ENCODE measurements at places on chromosomes 3 and 15. TPM values are rescaled to one million over a fixed set of nuclear protein-coding genes. Genes with fewer than 3 reads are reported as not detected.

The RPSA gene
- 1,936 TPM for total RNA-seq

The LRRN1 gene
- 20.2 TPM for total RNA-seq

The CKMT1B gene
- total RNA-seq, result not detected

The CCDC13 gene
- 0.34 TPM for total RNA-seq

The SLC35G2 gene
- total RNA-seq, result 8.9 TPM

The NECTIN3 gene
- total RNA-seq, result 70.8 TPM

The ARIH2 gene
- total RNA-seq, result 86.5 TPM

The THPO gene
- 0.61 TPM for total RNA-seq

The PLSCR5 gene
- not detected for total RNA-seq

The ST8SIA2 gene
- 2.1 TPM for total RNA-seq

The GMNC gene
- total RNA-seq, result not detected

The HESX1 gene
- 1.7 TPM for total RNA-seq
